Activated CD4-positive, alpha-beta T cell treated with anti-CD3 and anti-CD28 coated beads for 4 hours (primary cell): ENCODE measurements at places on chromosomes 2 and 18.

DNA sequence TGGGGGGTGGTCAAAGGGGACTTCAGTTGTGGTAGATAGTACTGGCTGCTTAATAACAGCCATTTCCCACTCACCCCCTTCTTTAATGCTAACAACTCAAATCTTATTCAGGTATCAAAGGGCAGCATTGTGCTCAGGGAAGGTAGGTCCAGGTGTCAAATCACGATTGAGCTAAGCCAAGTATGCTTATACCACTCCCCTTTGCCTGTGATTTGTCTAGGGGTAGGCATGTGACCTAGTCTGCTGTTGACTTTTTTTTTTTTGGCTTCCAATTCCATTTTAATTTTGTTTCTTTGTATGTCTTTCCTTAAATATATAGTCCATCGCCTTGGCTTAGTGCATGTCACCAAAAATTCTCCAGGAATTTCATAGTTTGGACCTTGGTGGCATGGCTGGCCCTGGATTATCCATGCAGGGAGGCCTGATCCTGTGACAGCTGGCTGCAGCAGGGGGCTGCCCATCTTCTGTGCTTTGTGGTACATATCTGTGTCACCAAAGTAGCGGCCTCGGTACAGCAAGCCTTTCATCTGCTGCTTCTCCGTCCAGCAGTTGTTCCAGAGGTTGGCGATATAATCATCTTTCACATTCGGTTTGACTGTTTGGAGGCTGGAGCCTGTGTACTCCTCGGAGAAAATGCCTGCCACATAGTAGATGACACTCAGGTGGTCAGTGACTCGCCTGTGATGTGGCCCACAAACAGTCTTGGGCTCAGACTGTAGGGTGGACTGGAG, 68.1 kb upstream of the SPRED2 start:
- no peak for DNase-seq

- no peak for DNase-seq
Measured at GRCh38 chr2:205768815-205769494, 86.7 kb downstream of the NRP2 start.

GRCh38 chr2:161713706-161714105, 89.5 kb downstream of the SLC4A10 start:
- no peak for DNase-seq

DNA sequence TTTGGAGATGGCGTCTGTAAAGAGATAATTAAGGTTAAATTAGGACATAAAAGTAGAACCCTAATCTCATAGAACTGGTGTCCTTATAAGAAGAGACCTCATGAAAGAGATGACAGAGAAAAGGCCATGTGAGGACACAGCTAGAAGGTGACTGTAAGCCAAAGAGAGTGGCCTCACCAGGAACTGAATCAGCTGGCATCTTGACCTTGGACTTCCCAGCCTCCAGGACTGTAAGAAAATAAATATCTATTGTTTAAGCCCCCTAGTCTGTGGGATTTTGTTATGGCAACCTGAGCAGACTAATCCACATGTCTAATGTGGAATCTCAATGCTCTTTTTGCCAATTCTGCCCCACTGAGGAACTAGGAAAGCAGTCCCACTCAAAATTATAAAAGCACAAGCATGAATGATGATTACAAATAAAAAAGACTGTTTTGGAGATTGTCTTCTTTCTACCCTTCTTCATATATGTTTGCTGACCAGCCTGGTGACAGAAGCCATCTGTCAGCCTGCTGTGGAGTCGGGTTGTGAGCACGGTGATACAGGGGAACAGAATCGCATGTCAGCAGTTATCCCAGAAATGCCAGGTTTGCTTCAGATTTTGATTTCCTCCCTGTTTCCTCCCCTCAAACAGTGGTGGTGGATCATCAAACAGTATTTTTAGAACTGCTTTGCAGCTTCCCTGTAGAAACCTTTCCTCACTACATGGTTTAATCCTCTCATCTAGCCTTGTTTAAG, 54.2 kb downstream of the INPP4A start:
- DNase-seq = no peak

DNA sequence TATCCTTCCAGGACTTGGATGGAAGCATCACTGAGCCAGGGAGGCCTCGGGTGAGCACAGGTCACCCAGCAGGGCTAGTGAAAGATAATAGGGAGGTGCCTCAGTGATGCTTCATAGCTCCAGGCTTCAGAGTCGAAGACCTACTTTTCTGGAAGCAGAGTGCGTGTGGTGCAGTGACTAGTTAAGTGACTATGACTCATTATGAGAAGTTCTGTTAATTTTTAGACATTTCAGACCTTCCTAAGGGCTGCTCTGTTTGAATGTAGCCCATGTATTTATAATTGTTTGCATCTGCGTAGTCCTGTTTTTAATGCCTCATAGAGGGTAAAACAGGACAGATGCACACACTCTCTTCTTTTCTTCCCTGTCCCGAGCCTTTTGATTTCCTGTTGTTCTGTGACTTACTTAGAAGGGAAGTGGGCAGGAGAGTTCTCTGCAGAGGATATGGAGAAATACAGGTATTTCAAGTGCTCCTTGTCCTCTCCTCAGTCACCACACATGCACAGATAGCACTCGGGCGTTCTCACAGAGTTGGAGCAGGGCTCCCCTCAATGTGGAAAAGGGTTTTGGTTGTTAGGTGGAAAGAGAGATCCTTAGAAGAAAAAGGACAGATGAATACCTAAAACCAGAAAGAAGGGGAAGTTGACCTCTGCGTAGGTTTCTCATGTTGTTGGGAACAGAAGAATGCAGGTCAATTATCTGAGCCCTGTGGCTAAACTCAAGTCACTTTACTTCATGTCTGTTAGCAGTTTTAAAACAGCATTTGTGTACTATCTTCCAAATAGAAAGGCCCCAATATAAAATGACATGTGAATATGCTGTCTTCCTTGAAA, 34.7 kb downstream of the RALB start:
- no peak for DNase-seq

GRCh38 chr2:168034616-168035015, 212.8 kb downstream of the STK39 start:
- DNase-seq = no peak
